Jurkat, Clone E6-1 (cell line): ENCODE measurements at places on chromosomes 7 and 10.

- DNase-seq = no peak
These were observed 1.5 kb downstream of the KLHL7 start for GRCh38 chr7:23106823-23107663.

DNA sequence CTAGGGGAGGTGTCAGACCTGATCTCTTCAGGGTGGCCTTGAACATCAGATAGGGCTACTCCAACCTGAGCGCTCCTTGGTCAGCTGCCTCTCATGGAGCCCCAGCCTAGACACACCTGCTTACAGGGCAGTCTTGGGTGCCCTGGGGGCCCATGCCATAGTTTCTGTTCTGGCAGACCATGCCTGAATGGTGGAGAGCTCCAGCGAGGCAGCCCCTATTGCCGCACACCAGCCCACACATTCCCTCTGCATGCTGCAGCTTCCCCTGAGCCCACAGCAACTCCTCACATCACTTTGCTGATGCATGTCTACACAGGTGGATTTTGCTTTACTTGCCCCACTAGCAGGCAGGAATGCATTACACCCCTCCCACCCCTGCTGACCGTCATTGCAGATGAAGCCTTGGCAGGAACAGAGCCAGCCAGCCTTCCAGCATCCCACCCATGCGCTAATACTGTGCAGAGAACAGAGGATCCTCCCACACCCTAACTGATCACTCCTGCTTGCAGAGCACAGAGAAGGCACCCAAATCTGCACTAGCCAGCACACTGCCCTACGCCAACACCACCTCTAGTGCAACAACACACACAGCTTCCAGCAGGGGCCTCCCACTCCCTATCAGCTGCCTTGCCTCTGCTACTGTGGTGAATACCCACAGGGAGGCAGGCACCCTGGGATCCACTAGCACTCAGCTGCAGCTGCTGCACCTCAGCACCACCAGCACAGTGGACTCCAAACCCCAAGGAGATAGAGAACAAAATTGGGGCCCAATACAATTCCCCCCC is 43.0 kb upstream of the GRM3 start:
- DNase-seq = no peak

GRCh38 chr7:130875-131780 is 61.2 kb upstream of the FAM20C start:
- DNase-seq = no peak

DNA sequence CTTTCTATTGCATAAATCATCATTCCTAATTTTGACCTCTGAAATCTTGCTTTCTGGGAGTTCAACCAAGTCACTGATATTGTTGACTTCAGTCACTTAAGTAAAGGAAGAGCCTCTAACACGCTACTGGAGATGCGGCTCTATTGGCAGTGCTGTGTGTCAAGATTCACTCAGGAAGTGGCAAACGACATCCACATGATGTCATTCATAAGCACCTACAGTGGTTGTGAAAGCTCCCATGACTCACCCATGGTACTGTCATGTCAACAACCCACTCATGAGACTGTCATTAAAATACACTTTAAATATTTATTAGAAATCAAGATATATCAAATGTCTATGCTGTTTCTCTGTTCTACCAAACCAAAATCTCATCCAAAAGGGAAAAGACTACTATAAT is 52.5 kb upstream of the LHFPL3 start:
- no peak for DNase-seq

- DNase-seq = no peak
These were observed 31.1 kb upstream of the IMMP2L start for GRCh38 chr7:111593343-111593742.

DNA sequence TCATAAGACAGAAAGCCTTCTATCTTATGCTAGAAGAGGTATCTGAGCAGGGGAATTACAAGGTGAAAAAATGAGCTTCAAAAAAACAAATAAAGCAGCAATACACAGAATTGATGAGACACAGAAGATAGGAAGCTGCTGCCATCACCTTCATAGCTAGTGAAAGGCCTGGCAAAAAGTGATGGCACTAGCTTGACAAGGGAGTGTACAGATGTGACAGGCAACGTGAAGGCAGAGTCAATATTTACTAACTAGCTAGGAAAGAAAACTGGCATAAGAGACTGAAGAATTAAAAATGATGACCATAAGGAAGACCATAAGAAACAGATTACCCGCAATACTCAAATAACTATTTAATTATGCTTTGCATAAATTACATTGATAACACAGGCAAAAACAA is 9.4 kb downstream of the GPR22 start:
- DNase-seq = no peak

GRCh38 chr7:68604541-68604940 is 993.7 kb upstream of the AUTS2 start:
- no peak for DNase-seq

DNA sequence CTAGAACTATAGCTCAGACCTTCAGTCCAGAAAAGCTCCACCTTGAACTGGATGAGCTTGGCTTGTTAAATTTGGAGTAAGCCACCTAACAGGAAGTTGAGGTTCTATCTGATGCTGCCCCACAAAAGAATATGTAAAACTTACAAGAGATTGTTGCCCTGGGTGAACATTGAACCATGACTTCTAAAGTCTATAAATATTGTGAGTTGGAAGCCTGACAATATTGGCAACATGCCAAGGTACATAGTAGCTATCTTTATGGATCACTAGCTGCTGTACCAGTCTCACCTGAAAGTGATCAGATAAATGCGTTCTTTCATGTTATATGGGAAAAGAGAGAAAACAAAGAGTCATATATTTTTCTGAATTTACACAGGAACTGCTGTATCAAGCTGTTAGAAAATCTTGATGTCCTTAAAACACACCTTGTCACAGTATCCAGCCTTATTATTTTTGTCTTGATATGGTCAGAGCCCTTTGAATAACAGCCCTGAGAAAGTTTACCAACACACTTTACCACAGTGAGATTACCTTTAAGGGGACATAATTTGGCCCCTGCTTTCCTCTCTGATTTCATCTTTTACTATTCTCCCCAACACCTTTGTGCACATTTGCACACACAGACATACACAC is 92.0 kb downstream of the LSMEM1 start:
- peak; percentile 29 for DNase-seq

DNA sequence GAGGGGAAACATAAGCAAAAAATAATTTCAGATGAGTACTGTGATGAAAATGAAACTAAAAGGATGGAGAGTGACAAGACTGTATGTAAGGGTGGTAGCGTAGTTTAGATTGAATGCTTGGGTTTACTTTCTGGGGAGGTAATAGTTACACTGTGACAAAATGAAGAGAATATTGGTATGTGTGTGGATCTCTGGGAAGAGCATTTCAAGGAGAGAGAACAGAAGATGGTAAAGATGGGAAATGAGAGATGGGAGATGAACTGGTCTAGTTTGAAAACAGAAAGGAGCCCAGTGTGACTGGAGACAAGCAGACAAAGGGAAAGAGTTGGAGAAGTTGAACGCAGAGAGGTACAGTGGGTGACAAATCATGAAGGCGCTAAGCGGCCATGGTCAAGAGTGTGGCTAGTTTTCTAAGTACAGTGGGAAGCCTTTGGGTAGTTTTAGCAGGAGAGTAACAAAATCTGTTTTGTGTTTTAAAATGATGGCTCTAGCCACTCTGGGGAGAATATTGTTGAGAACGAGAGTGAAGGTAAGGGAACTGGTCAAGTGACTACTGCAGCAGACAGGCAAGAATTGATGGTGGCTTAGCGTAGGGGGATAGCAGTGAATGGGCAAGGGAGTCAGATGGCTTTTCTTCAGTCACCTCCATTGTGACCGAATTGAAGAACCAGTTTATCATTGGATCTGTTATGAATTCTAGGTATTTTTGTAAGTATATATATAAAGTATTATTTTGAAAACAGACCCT is 22.6 kb downstream of the PALS2 start:
- no peak for DNase-seq

GRCh38 chr7:87267239-87267900 is 47.8 kb upstream of the TMEM243 start:
- DNase-seq = no peak

DNA sequence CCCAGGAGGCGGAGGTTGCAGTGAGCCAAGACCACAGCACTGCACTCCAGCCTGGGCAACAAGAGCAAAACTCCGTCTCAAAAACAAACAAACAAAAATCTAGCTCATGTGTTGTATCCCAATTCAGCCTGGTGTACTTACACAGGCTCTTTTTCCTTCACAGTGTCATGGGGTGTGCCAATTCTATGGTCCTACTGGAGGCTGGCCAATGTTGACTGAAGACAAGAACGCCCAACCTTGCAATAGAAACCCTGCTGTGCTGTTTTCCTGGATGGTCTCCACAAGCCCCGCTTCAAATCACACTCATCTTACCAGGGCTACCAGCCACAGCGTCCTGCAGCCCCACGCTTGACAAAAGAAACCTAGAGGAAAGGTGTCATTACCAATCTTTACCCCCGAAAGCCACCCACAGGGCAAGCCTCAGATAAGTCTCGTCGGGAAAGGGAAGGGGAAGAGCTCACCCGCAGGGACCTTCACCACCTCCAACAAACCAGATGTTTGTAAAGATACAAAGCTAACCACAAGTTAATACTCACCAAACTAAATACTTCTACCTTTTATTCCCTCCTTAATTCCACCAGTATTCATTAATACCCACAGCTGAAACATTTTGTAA is 64.8 kb downstream of the TNS3 start:
- DNase-seq = no peak

GRCh38 chr7:100825751-100826513 is 1.4 kb downstream of the EPHB4 start:
- DNase-seq = no peak

GRCh38 chr10:100569687-100570481 is 34.1 kb downstream of the HIF1AN start:
- no peak for DNase-seq

- no peak for DNase-seq
These were observed 109.2 kb downstream of the PIP4K2A start for GRCh38 chr10:22605168-22605567.

GRCh38 chr10:24554036-24554435 is 169.7 kb downstream of the ARHGAP21 start:
- DNase-seq = no peak

- DNase-seq = no peak
These were observed 41.1 kb downstream of the RASGEF1A start for GRCh38 chr10:43225787-43226153.

DNA sequence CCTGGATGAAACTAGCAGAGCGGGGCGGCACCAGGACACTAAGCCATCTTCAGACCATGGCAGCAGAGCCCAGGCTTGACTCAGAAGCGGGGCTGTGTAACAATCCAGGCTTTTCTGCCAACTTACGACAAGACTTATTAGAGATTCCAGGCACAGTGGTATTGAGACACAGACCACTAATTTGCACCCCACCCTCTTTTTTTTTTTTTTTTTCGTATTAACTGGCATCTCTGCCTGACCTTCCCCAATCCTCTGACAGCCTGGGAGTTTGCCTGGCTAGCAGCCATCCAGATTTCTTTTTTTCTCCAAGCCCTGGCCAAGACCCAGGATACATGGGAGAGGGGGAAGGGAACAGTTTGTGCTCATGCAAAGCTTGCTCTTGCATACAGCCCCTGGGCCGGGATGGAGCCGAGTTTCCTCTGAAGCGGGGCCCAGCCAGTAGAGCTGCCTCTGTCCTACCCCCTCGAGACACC is 182.4 kb downstream of the PLXNA4 start:
- no peak for DNase-seq

DNA sequence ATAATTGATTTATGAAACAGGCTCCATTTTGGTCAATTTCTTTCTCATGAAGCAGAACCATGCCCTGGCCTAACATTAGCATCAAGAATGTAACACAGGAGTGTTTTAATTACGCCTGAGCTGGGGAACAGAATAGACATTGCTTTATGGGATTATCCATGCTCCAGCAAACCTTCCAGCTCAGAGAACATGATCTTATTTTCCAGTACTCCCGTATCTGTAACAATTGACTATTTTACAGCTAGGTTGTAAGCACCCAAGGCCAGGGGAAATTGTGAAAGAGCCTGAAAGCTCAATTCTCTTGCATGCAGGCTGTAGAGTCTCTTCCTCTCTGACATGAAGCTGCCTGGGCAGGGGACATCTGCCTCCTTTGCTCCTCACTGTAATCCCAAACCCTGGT is 30.8 kb upstream of the CRYGN start:
- no peak for DNase-seq

DNA sequence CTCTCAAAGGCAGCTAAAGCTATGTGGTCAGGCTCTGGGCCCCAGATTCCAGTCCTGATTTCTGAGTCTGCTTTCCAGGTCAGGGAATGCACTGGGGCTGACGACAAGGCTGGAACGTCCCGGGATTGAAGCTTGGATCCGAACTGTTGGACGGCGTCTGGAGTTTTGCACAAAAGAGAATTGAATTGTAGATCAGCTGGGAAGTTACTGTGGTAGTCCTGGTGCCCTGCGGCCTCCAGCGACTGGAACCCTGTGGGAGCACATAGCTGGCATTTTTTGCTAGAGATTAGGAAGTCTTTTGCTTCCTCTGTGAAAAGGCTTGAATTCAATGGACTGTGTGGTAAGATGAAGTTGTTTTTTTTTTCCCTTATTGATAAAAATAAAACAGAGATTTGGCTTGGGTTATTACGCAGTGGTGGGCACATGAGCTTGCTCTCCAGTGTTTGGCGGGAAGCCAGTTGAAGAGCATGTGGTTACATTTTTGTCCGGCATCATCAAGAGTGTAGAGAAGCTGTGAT is at the start of gene HK1:
Gene HK1, plus strand, starts transcription at position 51 of the 518 bp plus-strand sequence.
- DNase-seq = no peak

DNA sequence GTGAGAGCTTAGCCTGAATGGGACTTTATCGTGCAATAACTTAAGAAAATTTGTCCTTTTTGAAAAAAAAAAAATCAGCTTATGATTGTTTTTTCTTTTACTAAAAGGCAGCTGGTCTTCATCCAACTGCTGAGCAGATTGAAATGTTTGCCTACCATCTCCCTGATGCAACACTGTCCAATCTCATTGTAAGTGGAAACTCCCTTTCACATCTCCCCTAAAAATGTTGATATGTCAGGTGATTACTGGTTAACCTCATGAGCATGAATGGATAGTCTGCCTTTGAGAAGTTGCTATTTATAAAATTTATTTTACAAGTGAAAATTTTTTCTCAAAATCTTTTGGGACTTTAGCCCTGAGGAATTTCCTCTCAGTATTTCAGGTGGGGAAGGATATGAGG is 17.8 kb upstream of the HKDC1 start:
- DNase-seq = no peak

GRCh38 chr10:38038932-38039245 is 28.4 kb downstream of the ZNF33A start:
- no peak for DNase-seq
